ENCODE measurements at places on chromosomes 4 and X.

- no peak for DNase-seq
These were observed 238.8 kb downstream of the GRIA3 start for GRCh38 chrX:123422875-123423274.

DNA sequence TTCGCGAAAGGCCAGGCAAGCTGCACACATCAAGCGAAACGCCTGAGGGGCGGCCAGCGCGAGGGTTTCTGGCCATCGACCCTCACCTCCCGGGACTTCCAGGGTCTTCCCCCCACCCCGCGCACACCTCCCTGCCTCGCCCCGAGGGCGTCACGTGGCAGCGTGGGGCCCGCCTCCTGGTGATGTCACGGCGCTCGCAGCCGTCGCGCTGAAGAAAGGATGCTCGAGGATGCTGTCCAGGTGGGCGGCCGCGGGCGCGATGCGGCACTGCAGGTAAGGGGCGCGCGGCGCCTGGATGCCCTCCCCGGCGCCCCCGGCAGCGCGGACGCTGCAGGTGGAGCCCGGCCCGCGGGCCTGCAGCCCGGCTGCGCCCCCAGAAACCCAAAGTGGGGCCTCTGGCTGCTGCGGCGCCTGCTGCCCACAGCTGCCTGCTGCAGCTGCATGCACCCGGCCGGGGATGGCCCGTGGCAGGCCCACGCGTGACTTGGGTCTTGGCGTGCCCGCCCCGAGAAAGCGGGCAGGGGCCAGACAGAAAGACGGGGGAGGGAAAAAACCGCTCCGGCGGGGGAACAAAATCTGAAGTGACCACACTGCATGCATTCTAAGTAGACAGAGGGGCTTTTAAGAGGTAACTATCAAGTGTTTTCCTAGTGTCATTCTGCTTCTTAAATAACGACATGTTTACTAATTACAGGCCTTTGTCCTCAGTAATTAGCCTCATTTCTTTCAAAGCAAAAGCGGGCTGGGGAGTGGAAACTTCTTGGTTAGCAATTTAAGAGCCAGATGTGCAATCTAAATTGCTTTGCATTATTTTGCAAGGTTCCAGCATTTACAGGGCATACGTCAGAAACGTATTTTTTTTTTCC, 1.7 kb downstream of the CLCN4 start:
- peak; percentile 38 for DNase-seq

- no peak for DNase-seq
These were observed 49.5 kb upstream of the STOX2 start for GRCh38 chr4:183855323-183856190.

DNA sequence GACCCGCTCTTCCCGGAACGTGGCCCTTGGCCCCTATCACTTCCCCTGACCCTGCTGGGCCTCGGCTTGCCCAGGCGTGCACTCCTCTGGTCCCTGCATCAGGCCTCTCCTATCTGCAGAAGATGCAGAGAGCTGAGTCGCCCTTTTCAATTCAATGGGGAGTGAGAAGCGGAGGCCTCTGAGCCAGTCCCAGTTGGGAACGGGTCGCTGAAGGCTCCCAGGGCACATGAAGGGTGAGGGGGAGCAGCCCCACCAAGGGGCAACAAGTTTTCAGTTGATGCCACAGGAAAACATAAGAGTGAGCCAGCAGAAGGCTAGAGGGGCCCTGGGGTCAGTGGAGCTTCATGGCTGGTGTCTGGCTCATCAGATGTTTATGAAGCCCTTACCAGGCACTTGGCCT, 17.1 kb downstream of the PSAPL1 start:
- no peak for DNase-seq

GRCh38 chr4:122099896-122100295, 52.2 kb upstream of the BLTP1 start:
- DNase-seq: no peak

GRCh38 chr4:14364953-14365536, 637.2 kb upstream of the CPEB2 start:
- DNase-seq: no peak

- DNase-seq: peak; percentile 86
These were observed at the start of gene USP27X for GRCh38 chrX:49878834-49879655. USP27X (plus strand) TSS chrX:49879484; CDS start chrX:49880308, 824 bp downstream.

DNA sequence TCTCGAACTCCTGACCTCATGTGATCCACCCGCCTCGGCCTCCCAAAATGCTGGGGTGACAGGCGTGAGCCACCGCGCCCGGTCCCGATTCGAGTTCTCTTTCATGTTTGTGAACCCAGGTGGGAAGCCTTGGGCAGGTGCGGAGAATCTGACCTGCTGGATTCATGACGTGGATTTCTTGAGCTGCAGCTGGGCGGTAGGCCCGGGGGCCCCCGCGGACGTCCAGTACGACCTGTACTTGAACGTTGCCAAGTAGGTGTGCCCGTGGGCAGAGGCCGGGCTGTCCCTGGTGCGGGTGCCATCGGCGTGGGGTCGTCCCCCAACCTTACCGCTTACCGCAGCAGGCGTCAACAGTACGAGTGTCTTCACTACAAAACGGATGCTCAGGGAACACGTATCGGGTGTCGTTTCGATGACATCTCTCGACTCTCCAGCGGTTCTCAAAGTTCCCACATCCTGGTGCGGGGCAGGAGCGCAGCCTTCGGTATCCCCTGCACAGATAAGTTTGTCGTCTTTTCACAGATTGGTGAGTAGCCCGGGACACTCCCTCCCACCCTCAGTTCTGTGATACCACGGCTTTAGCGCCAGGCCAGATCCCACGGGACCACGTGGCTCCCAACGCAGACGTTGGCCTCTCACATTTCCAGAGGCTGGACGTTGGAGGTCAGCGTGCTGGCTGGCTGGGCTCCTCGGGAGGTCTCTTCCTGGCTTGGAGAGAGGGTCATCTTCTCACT, 15.6 kb downstream of the IL3RA start:
- no peak for DNase-seq

DNA sequence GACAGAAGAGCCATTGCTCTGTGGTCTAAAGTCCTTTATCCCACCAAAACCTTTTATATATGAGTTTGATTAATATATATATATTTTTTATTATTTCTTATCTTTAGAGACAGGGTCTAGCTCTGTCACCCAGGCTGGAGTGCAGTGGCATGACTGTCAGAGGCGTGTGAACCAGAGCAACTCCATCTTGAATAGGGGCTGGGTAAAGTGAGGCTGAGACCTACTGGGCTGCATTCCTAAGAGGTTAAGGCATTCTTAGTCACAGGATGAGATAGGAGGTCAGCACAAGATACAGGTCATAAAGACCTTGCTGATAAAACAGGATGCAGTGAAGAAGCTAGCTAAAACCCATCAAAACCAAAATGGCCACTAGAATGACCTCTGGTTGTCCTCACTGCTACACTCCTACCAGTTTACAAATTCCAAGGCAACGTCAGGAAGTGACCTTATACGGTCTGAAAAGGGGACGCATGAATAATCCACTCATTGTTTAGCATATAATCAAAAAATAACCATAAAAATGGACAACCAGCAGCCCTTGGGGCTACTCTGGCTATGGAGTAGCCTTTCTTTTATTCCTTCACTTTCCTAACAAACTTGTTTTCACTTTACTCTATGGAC, 10.5 kb downstream of the TBCK start:
- no peak for DNase-seq

DNA sequence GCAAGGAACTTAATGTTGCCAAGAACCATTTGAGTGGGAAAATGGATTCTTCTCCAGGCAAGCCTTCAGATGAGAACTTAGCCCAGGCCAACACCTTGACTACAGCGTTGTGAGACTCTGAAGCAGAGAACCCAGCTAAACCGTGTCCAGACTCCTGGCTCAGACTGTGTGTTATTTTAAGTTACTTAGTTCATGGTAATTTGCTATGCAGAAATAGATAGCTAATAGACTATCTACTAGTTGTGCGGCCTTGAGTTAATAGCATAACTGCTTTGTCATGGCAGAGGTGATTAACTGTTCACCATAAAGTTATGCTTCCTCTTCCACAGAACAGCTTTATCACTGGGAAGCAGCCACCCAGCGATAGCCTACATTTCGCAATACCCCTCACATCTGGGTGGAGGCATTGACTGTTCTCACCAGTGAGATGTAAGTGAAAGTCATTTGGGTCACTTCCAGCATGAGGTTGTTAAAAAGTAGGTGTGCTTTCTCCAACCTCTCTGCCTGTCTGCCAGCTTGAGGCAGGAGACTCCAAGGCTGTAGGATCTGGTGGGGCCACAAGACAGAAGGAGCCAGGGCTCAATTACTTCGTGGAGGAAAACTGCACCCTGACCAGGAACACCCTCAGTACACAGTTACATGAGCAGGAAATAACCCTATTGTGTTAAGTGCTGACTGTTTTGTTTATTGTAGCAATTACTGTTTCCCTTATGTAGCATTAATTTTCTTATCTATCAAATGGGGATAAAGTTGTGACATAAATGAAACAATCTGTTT, 94.2 kb downstream of the GPAT3 start:
- DNase-seq: no peak

DNA sequence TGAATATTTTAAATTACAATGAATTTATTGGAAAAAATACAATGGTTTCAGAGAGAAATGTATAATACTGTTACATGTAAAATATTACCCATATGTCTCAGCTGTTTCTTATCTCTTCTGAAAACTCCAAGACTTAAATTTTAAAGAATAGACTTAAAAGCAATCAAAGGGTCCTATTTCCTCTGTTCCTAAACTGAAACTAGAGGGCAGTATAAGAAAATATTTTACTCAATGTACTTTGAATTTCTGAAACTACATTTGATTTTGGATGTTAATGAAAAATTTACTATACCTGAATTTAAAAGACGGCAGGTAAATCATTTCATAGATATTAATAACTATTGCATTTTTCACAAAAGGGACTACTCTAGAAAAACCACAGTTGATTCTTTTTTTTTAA, 200.2 kb downstream of the LRBA start:
- no peak for DNase-seq

- DNase-seq: no peak
These were observed 50.0 kb upstream of the AFAP1 start for GRCh38 chr4:7989654-7990053.

DNA sequence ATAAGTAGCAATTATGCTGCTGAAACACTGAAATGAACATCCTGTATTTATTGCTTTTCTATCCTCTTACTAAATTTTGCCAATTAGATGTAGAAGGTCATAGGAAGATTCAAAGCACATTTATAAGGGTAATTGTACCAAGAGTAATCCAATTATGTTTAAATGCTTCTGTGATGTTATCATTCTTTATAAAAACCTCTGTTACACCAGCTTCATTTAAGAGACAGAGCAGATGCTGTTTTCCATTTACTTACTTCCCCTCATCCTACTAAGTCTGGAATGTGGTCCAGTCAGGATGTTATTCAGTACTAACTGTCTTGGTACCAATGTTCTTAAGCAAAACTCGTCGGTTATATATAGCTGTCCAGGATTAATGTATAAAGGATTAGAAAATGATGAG, 539.6 kb downstream of the PDHA2 start:
- no peak for DNase-seq

GRCh38 chr4:113043591-113043990, 5.9 kb upstream of the ANK2 start:
- no peak for DNase-seq

Measured in GM06990 (cell line).